Glutamatergic neuron (in vitro differentiated cells): ENCODE measurements at places on chromosomes 7 and 10.

DNA sequence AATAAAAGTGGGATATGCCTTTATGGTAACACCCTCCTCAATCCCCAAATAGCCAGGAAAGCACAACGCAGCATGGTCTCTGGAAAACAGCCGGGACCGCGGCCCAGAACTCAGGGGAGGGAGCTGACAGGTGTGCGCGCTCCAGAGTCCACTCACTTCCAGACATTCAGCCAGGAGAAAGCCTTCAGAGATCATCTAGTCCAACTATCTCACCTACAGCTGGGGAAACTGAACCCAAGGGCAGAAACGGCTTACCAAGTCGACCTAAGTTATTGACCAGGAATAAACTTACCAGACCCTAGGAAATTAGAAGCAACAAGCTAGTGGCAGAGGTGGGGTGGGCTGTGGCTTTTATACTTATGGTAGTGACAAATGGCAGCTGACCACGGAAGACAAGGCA lies 16.4 kb downstream of the GSDME start:
- no peak for DNase-seq

DNA sequence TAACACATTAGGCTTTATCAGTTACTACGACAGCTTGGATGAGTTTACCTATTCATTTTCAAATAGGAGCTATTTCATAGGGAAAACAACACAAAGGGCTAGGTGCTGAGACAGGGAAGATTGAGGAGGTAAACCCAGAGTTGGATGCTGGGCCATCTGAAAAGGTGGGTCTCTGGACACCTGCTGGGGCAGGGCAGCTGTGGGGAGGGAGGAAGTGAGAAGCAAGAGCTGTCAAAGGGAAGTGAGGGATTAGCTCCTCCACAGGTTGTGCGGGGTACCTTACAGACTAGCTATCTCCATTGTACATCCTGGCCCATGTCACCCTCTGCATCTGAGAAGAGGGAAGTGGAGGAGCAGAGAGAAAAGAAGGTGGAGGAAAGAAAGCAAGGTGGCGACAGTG lies 48.9 kb downstream of the BLNK start:
- no peak for DNase-seq

DNA sequence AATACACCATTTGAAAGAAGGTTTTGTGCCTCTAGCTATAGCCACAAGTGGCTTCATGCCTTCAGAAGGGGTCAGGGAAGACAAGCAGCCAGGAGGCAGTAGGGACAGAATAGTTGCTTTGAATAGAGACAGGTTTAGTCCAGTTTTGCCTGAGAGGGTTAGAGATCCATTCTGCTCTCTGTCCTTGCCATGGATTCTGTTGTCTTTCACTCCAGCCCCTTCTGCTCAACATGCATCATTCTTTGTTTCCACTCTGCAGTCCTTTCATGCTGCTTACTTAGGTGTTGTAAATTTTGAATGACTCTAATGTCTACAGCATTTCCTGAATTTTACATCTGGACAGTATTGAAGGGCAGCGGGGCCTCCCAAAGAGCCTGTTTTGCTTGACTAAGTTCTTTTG lies 60.3 kb downstream of the CNTNAP2 start:
- DNase-seq, result no peak

- DNase-seq, result no peak
Measured at GRCh38 chr7:101853684-101854083, 36.3 kb downstream of the CUX1 start.

- no peak for DNase-seq
Measured at GRCh38 chr7:2799253-2799652, 44.9 kb downstream of the GNA12 start.

GRCh38 chr7:42700406-42701327 lies 211.2 kb downstream of the C7orf25 start:
- no peak for DNase-seq

- no peak for DNase-seq
Measured at GRCh38 chr7:85529201-85529600, 342.3 kb upstream of the SEMA3D start.

DNA sequence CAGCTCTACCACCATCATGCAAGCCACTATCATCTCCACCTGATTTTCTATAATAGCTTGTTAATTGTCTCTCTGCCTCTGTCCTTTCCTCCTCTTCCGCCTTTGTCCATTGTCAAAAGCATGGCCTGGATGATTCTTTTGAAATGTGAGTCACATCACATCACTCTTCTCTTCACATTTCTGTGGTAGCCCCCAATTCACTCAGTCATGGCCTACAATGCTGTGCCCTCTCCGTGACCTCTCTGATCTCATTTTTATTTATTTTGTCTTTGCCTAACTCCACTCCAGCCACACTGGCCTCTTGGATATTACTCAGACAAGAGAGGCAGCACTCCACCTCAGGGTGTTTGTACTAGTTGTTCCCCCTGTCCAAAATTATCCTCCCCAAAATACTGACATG lies 4.9 kb upstream of the ABCB4 start:
- no peak for DNase-seq

DNA sequence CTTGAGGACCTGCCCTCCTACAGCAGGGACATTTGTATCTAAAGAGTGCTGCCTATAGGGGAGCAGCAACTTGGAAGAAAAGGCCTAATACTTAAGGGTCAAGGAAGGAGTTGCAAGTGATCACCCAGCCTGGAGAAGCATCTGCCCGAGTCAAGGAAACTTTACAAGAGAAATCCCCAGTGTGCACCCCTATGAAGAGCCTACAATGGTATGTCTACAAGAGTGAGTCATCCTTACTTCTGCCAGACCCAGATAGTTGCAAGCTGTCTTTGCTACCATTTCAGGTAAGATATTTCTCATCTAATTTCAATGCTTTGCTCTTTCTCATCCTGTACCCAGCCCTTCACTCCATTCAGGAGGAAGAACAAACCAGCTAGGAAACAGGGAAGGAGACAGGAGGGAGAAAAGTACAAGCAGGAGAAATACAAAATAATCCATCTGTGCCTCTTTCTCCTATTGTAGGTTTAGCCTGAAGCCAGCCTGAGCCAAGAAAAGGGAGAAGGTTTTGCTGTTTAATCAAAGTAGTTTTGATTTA lies 34.4 kb upstream of the AGR3 start:
- no peak for DNase-seq

GRCh38 chr10:29353305-29353704 lies 64.4 kb downstream of the LYZL1 start:
- no peak for DNase-seq

DNA sequence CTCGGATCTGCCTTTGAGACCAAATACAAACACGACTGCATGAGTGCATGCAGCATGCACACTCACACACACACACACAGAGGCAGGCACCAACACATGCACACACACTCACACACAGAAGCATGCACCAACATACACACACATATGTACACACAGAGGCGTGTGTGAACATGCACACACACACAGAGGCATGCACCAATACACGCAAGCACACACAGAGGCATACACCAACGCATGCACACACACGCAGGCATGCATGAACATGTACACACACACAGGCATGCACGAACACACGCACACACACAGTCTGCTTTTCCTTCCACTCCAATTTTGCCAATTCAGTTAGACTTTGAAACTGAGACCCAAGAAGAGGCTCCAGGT lies 67.3 kb upstream of the COL13A1 start:
- no peak for DNase-seq

- DNase-seq, result no peak
Measured at GRCh38 chr10:127935071-127935561, 28.2 kb downstream of the PTPRE start.

GRCh38 chr10:14723052-14723689 lies 51.5 kb downstream of the FAM107B start:
- no peak for DNase-seq

DNA sequence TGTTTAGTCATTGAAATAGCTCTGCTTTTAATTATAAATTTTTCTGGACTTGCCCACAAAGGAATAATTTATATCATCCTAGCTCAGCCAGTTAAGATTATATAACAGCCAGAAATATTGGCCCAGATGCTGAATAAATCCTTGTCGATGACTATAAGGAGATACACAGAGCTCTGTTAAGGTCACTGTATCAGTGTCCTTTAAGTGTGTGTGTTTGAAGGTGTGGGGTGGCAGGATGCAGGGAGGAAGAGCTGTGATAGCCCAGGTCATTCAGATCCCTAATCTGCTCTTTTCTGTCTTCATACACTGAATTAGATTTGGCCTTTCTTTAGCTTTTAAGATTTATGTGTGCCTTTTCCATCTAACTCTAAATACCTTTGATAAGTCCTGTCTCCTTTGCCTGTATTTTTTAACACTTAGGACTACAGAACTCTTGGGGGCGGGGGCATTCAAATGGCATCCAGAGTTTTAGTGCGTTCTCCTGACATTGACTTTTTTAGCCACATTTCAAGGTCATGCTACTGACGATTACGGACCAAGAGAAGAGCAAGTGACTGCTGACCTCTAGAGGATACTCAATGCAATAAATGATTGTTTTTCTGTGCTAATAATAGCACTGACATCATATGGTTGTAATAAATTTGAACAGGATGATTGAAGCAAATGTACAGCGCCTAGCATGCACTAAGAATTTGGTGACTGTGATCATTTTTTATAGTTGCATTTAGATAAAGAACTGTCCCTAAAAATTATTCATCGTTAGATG lies 172.3 kb downstream of the CACNB2 start:
- no peak for DNase-seq
